ENCODE measurements at places on chromosomes 16 and 17.

DNA sequence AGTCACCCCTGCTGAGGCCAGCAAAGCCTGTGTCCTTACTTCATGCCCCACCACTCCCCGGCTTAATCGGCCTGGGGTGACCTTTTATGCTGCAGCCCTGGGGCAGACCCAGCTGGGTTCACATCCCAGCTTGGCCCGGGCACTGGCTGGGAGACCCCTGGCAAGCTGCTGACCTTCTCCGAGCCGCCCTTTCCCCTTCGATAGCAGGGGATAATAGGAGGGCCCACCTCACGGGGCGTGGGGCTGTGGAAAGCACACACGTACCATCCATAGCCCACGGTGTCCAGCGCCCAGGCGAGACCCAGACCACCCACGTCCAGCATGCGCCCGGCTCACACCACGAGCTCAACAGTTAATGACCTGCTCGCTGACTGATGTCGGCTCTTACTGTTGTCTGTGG lies 26.8 kb downstream of the TBC1D16 start:
- no peak for DNase-seq

DNA sequence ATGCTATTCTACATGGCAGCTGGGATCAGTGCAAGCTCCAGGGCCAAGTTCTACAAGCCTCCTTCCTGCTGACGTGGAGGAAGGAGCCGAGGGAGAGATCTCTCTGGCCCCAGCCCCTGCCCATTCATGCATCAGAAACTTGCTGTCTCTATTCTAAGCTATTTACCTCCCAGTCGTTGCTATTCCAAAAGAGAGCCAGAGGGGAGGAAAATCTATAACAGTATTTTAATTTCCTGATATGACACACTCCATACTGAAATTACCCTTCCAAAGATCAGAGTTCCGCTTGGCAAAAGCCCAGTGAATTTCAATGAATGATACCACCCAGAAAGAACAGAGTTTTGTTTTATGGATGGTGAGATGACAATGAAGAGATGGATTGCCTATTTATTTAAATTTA lies 133.4 kb downstream of the GRIN2A start:
- no peak for DNase-seq

DNA sequence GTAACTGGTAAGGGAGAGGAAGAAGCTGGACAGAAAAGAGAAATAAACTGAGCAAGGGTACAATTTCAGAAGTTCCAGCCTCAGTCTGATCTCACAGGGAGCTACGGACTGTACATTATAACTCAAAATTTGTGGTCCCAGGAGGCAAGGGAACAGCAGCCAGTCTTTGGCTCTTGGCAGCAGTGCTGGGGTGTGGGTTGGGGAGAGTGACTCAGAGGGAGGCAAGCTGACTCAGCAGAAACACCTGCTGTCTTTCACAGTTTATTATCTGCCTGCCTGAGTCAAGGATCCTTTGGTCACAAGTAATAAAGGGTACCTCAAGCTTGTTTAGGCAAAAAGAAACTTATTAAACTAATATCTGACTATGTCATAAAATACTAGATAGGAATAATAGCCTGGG lies 73.5 kb upstream of the KIF2B start:
- no peak for DNase-seq

DNA sequence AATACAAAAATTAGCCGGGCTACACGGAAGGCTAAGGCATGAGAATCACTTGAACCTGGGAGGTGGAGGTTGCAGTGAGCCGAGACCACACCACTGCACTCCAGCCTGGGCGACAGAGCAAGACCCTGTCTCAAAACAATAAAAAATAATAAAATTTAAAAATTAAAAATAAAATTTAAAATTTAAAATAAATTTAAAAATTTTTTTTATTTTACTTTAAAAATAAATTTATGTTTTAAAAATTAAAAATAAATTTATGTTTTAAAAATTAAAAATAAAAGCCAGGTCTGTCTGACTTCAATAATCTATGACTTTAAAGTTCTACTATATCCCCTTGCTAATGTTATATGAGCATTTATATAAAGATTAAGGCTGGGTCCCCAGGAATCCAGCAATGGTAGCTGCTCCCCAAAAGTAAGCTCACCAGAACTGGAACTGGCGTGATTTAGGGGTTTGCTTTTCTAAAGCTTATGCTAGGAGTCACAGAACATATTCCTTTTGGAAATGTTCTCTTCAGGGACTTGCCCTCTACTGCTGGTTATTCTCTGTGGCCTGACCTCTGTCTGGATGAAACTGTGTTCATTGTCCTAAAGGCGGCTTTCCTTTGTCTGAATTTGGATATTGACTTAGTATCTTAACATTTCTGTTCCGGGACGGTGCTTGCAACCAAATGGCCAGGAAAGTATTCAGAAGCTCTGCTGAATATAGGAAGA lies 140.2 kb upstream of the NOL11 start:
- no peak for DNase-seq

DNA sequence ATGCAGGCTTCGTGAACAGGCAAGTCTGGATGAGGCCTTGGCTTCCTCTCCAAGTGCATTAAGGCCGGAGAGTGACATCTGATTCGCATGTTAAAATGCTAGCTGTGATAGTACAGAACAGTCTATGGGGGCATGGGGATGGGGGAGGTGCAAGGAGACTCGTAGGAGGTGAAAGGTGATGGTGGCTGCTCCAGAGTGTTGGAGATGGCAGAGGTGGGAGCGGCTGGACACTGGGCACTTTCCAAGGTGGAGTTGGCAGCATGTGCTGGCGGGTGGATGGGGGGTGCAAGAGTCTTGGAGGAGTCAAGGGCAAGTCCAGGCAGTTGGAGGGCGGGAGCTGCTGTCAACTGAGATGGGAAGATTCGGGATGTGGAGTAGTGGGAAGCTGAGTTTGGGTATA lies 350.9 kb upstream of the TNRC6C start:
- no peak for DNase-seq

DNA sequence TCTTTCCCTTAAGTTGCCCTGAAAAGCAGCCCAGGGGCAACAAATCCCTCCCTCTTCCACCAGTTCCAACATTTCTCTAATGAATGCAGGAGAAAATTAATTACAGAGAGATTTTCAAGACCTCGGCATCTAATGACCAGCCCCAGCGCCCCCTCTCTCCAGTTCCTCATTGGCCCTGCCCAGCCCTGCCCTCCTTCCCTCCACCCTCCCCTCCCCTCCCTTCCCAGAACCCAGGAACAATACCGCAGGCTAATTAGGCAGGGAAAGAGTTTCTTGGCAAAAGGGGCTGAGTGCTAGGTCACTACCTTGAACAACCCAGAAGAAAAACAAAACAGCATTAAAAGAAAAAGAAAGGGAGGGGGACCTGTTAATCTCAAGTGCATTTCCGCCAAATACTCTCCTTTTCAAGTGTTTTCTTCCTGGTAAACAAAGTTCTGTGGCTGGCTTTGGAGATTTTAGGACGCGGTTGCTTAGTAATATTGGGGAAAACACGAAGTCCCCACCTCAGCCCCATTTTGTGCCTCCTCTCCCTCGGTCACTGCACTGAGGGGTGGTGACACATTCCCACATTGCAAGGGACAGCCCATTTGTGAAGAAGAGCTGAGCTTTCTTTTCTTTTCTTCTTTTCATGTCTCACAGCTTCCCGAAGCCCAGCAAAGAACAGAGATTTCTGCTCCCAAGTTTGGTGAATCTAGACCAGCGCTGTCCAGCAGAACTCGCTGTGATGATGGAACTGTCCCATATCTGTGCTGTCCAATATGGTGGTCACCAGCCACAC lies 215.4 kb downstream of the SOX9 start:
- DNase-seq, result no peak

GRCh38 chr16:48978501-48978900 lies 303.1 kb downstream of the CBLN1 start:
- DNase-seq, result no peak

- DNase-seq, result no peak
These were observed 17.4 kb downstream of the MAP2K3 start for GRCh38 chr17:21301593-21302550.

GRCh38 chr17:1515640-1516387 lies 598 bp downstream of the INPP5K start:
- DNase-seq, result no peak

GRCh38 chr16:55333684-55334083 lies 9.7 kb downstream of the IRX6 start:
- DNase-seq, result no peak

DNA sequence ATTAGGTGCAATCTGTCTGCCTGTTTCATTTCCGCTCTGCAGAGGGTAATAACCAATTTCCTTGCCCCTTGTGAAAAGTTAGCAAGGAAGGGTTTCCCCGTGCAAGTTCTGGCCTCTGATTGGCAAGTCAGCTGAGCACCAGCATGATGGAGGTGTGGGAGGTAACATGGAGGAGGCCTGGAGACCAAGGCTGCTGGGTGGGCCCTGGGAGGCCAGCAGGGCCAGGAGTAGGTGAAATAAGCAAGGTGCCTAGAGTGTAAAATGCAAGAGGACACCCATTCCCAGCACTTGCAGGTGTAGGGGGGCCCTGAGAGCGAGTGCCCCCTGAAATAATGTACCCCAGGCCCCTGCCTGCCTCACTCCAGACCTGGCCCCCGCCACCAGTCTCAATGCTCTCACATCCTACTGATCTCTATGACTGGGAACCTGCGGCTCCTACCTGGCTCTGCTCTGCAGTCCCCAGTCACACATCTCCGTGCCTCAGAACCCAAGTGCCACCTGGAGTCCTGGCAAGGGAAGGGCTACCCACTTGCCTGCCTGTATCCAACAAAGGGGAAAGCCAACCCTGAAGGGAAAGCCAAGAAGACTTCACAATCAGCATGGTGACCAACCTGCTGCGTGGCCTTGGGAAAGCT lies 116.2 kb downstream of the C16orf78 start:
- DNase-seq, result no peak

Measured in CD8-positive, alpha-beta T cell (primary cell).